Stimulated activated CD8-positive, alpha-beta memory T cell treated with anti-CD3 and anti-CD28 coated beads, Interleukin-4, amount 100 ng/mL, for 1 hour (primary cell): ENCODE measurements at places on chromosomes 4 and X.

DNA sequence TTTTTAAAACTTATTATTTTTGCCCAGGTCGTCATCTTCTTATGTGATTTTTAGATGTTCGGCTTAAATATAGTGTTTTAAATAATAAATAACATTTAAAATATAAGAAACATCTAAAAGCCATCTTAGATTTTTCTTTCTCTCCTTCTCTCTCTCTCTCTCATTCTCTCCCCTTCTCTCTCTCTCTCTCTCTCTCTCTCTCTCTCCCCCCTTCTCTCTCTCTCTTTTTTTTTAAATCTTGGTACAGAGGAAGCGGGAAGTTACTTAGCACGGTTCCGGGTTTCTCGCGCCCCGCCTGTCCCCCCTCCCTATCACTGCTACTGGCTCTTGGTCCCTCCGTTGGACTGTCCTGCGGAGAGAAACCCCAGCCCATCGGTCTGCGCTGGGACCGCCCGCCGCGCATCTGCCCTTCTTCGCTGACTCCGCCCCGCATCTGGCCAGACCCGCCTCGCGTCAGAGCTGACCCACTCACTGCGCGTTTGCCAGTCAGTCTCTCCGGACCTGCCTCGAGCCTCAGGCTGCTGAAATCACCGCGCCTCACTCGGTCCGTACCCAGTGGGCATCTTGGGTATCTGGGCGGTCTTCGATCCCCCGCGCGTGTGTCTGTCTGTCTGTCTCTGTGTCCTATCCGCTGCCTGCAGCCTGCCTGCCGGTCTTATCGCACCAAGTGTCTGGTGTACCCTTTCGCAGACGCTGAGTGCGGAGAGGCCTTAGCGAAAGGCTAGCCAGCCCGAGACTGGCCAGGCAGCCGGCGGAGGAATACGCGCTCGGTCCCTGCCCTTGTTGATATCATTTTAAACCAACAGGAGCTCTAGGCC, at the start of gene PABPC5:
PABPC5 (plus strand) TSS at position 489 of the 818 bp plus-strand sequence. CDS start 739 bp downstream, outside the sequence.
- no peak for DNase-seq

DNA sequence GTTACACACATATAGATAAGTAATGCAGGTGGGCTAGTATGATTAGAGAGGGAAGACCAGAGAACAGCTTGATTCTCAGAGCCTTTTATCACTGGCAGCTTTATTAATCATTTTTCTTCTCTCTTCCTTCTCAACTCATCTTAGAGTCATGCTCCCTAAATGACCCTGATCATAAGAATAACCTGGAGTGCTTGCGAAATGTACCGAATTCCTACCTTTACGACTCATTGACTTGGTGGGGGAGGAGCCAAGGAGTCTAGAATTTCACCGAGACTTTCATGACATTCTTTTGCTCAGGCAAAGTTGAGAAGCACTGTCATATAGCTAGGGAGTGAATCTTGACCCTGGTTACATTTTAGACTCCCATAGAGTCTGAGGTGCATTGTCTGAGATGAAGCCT, 298.9 kb upstream of the PUDP start:
- no peak for DNase-seq

- no peak for DNase-seq
These were observed 68.5 kb downstream of the SPINK2 start for GRCh38 chr4:56752985-56753384.

- DNase-seq: no peak
These were observed 45.1 kb upstream of the LAMP2 start for GRCh38 chrX:120514236-120514635.

GRCh38 chr4:142480244-142480643, 365.9 kb downstream of the INPP4B start:
- no peak for DNase-seq

DNA sequence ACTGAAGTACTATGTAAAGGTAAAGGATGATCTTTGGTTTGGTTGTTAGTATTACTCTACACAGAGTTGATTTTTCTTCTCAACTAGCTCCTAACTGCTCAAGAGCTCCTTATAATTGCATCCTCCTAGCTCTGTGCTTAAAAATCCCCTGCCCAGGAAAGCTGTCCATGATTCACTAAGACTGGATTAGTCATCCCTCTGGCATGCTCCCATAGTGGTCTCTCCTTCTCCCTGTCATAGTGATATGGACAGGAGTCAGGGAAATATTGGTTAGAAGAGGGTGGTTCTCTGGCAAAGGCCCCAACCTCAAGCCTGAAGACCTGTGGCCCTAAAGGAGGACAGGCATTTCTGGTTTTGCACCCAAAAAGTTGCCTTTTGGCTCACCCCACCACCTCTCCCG, 242.3 kb upstream of the KCNIP4 start:
- no peak for DNase-seq

GRCh38 chr4:173318240-173318639, 15.9 kb downstream of the HMGB2 start:
- DNase-seq: no peak

DNA sequence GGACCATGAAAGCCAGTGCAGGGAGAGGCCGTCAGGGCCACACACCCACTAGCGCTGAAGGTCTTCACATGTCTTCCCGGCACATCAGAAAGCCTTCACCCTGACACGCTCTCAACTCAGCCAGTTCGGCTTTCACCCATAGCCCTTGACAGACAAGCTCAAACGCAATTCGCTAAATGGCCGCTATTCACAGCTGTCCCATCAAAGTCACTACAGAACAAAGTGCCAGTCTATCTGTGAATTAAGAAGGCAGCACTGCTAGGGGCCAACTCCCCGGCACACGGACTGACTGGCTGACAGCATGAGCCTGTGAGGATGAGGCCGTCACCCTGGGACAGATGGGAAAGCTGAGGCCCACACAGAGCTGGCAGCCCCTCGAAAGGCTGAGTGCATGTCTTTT, 45.7 kb downstream of the ACOX3 start:
- DNase-seq: no peak

- no peak for DNase-seq
These were observed 488 bp downstream of the NAP1L5 start for GRCh38 chr4:88697141-88697540.

DNA sequence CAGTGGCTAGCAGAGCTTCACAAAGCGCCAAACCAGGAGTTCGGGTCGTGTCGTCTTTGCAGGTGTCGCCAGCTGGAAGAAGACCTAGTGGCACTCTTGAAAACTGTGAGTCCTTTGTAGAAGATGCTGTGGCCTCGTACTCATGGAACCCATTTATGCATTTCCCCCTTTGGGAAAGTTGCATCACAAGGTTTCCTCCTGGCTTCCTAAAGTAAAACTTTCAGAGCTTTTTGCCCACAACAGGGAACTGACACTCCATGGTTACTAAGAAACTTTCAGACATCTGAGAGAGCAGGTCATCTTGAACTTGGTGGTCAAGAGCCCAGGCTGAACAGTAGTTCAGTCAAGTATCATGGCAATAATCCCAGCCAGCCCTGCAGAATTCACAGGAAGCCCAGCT, 15.9 kb upstream of the NOCT start:
- DNase-seq: no peak

- no peak for DNase-seq
These were observed 436.5 kb upstream of the GALNTL6 start for GRCh38 chr4:171376724-171377123.

DNA sequence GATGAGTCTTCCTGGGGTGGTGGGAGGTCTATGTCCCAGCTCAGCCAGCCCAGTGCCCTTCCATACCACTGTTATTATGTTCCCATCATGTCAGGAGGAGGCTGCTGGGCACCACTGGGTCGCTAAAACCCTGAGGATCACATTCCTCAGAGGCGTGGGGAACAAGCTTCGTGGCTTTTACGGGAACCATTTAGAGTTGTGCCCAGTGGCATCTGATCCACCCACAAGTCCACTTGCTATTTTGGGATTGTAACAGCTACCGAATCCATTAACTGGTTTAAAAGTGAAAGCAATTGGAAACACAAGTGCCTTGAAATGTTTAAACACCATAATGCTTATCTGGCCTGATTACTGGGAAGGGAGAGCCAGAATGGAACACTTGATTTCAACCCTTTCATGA, 13.1 kb upstream of the CCKAR start:
- DNase-seq: no peak

DNA sequence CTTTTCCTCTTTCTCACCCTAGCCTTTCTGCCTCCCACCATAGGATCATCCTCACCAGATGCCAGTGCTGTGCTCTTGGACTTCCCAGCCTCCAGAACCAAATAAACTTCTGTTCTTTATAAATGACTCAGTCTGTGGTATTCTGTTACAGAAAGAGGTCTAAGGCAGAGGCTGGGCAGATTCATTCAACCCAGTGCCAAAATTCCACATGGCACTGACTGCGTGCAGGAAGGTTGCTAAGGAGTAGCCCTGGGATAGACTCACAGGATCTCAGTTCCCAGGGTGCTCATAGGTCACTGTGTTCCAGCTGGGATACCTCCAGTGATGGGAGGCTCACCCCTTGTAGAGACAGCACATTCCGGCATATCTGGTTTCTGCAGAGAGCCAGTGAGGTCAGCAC, 22.0 kb downstream of the SORCS2 start:
- no peak for DNase-seq

- no peak for DNase-seq
These were observed 853.4 kb downstream of the STIM2 start for GRCh38 chr4:27714073-27714472.

- DNase-seq: no peak
These were observed 45.4 kb downstream of the CC2D2A start for GRCh38 chr4:15515106-15515505.

- no peak for DNase-seq
These were observed 18.0 kb upstream of the MND1 start for GRCh38 chr4:153326513-153326912.

DNA sequence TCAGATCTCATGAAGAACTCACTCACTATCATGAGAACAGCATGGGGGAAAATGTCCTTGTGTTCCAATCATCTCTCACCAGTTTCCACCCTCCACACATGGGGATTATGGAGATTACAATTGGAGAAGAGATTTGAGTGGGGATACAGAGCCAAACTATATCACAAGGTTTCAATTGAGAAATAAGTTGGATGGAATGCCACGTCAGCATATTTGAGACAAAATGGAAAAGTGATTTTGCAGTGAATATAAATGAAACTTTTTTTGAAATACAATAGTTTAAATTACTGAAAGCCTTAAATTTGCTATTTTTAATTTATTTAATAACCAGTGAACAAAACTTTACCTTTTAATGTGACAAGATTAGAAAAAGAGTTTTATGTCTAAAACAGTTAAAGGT, 494.1 kb downstream of the PRR32 start:
- DNase-seq: no peak

- DNase-seq: no peak
These were observed 32.3 kb downstream of the BBS12 start for GRCh38 chr4:122764821-122765215.
